HuH-7 (cell line): ENCODE measurements at places on chromosomes 2 and 18.

GRCh38 chr2:234047361-234047760, 3.1 kb upstream of the SPP2 start:
- no peak for DNase-seq

DNA sequence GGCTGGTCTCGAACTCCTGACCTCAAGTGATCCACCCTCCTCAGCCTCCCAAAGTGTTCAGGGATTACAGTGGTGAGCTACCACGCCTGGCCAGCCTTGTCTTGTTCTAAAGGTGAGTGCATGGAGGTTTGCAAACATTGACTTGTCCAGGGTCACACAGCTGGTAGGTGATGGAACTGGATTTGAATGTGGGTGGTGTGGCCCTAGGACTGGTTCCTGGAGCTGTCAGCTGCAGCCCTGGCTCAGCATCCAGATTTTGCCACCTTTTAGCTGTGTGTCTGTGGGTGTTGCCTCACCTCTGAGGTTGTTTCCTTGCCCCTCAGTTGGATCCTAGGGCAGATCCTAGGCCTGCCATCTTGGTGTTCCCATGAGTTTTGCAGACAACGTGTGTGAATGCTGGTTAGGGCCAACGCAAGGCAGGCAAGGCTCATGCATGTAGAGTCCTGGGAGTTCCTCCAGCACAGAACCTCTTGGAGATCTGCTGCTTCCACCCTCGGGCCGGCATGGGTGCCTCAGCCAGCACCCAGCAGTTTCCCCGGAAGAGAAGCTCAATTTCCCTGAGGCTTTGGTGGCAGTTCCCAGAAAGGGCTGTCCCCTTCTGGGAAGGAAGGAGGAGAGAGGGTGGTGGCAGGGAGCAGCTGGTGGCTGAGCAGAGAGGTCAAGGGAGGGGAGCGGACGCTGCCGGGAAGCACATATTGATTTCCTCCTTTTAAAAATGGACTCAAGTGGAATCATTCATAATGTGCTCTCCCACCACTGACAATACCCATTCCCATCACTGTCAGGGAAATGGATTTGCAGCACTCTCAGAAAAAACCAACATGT, 127.6 kb upstream of the HS6ST1 start:
- no peak for DNase-seq

DNA sequence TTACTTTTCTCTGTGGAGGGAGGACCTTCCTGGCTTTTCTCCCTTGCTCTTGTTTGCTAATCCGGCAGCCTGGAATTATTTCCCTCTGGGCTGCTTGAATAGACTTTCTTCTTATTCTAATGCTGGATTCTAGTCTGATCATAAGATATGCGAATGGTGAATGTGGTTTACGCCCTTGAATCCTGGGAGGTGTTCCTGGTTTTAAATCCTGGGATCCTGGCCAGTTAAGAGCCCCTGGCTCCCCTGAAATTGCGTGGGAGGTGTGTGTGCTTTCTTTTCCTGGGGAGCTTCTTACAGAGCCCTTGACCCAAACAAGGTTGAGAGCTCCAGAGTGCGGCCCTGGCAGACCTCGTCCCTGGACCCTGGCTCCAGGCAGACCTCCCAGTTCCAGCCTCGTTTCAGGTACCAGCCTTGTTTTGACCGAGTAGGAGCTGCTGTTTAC, 2.8 kb downstream of the SH3BP4 start:
- no peak for DNase-seq

GRCh38 chr2:85199698-85200097, 66.5 kb downstream of the TCF7L1 start:
- no peak for DNase-seq

- peak; percentile 7 for DNase-seq
Observed at GRCh38 chr2:45494275-45494977, 116.6 kb downstream of the SRBD1 start.

- DNase-seq, result no peak
Observed at GRCh38 chr2:27445615-27446014, 3.4 kb downstream of the KRTCAP3 start.

GRCh38 chr18:70024829-70025228, 77.2 kb upstream of the CD226 start:
- DNase-seq, result no peak

GRCh38 chr18:37176621-37176934, 347.7 kb downstream of the KIAA1328 start:
- DNase-seq, result no peak

GRCh38 chr2:223558970-223559369, 43.2 kb downstream of the SCG2 start:
- DNase-seq, result no peak

GRCh38 chr2:136901732-136902131, 136.4 kb downstream of the THSD7B start:
- no peak for DNase-seq

GRCh38 chr2:29195796-29196195, 80.6 kb downstream of the CLIP4 start:
- no peak for DNase-seq

- no peak for DNase-seq
Observed at GRCh38 chr2:224325941-224326340, 76.0 kb downstream of the FAM124B start.

DNA sequence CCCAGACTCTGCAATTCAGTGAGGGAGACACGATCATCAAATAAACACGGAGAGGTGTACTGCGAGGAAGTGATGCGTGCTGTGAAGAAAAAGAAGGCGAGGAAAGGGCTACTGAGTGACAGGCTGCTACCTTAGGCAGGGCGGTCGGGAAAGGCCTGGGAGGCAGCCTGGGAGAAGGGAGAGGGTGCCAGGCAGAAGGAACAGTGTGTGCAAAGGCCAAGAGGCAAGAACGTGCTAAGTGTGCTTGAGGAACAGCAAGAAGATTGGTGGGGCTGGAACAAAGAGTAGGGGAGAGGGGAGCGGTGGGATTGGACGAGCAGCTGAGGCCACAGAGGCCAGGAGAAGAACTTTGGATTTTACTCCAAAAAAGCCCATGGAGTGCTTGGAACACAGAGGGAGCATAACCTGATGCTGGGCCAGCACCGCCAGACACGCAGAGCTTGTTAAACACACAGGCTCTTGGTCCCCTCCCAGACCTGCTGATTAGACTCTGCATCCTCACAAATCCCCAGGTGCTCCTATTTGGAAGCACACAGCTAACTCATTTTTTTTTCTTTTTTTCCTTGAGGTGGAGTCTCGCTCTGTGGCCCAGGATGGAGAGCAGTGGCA, 30.4 kb downstream of the SERTAD2 start:
- DNase-seq, result no peak

GRCh38 chr2:168156661-168157060, 90.7 kb downstream of the STK39 start:
- DNase-seq, result no peak

- DNase-seq, result no peak
Observed at GRCh38 chr18:39406941-39407340, 1841.3 kb upstream of the CELF4 start.

DNA sequence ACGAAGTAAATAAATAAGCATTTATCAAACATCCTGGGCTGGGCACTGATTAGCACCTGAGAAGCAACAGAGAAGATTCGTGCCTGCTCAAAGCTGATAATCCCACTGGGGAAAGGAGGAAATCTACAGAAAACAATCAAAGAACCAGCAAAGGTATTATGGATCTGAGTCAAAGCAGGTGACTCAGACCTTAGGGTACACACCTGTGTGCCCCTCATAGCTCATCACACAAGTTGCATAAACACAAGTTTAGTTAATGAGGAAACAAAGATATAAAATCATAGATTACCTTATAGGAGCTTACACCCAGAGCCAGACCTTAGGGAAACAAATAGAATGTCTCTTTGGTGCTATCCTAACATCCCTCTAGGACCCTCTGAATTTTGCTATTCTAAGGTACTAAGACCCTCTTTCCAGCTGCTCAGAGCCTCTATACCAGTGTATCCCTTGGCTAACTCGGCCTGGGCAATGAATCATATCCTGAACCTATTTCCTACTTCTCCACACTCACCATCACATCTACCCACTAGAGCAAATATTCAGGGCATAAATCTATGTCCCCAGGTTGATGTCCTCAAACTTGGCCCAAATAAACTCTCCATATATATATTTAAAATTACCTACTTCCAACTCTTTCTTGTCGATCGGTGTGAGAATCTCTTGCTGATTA, 19.3 kb upstream of the CTIF start:
- DNase-seq, result no peak

GRCh38 chr2:174172802-174173355, 75.5 kb downstream of the OLA1 start:
- DNase-seq, result no peak

DNA sequence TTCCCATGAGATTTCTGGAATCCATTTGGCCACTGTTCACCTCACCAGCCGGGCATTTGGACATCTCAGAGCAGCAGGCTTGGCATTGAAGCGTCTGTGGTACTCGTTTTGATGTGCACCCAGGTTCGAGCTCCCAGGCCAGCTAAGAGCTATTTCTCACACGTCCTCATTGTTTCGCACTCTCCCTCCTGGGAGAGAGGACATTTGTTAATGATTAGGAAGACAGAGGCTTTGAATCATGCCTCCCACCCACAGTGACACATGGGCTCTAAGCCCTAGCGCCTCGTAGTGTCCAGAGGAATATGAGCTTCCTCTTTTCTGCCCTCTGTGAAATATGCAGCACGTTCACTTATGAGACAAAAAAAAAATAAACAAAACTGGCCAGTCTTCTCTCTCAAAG, 361.8 kb downstream of the RND3 start:
- DNase-seq, result peak; percentile 24

DNA sequence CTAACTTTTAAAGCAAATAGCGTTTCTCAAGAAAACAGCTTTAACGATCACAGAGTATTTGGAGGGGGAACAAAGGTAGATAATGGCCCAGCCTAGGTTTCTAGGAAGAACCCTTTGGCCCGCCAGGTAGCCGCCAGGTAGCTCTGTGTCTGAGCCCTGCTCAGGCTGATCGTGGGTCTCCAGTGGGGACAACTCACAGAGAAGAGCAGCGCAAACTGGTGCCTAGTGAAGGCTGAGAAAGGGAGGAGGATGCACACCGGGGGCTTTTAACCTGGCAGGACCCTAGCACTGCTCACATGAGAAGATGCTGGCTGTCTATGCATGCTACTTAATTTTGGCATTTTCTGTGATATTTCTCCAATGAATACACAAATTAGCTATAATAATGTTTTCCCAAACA, 5.8 kb downstream of the NGEF start:
- DNase-seq, result no peak

DNA sequence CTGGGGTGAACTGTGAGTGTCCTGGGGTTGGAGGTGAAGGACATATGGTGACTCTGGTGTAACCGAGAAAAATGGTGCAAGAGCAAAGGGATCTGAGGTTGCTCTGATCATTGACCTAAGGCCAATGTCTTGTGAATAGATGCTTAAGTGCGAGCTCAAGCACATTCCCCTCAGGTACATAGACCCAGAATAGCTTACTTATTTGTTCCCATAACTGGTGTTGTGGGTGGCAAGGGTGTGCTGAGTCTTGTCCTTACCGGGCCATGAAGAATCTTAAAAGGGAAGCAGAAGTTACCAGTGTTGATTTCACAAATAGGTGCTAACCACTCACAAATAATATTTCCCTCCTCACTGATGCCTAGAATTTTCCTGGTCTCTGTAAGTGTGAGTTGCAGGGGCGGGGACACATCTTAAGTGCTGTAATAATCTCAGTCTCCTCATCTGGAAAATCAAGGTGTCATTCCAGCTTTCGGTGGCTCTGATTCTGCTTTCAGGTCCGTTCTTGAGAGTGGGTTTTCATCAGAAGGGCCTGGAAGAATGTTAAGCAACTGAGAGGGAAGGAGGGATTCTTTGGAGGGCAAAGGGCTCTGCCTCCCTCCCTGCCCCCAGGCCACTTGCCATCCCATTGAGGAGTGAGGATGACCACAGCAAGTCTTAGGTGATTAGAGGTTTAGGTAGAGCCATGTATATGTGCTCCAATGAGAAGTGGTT, 54.9 kb downstream of the LIPG start:
- DNase-seq, result no peak

DNA sequence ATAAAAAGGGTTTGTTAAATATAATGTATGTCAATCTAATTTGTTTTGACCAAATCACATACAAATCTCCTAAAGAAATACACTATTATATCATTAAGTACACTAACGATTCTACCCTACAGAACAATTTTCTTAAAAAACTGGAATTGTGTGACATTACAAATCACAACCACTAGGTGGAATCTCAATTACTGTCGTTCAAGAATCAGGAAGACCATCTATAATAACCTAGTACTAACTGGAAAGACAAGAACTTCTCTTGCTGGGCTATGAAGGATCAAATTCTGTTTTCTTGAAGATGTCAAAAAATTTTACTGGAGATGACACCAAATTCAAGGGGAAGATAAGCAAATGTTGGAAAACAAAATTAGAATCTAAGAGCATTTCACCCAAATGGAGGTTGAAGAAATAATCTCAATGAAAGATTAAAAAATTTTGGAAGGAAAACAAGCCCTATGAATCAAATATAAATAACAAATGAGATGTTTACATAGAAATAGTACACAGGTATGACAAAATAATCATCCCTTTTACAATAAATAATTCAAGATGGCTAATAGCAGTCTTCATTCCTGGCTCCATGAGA, 110.9 kb downstream of the STK39 start:
- DNase-seq, result no peak

DNA sequence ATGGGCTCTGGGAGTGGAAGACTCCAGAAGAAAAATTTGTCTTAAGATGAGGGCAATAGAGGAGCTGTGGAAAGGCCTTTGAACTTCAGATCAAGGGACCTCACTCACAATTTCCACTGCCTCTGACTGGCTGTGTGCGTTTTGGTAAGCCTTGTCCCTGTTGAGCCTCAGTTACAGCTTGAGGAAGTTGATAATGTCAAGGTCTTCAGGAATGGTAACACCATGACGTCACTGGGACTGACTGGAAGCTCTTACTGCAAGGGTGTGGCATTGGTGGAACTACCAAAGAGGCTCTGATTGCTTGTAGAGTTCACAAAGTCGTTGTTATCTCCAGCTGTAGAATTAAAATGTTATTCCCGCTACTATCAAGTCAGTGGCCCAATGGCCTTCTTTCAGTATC, 29.2 kb upstream of the CTAGE1 start:
- no peak for DNase-seq

- DNase-seq, result no peak
Observed at GRCh38 chr18:7322817-7323485, 92.1 kb downstream of the LRRC30 start.

DNA sequence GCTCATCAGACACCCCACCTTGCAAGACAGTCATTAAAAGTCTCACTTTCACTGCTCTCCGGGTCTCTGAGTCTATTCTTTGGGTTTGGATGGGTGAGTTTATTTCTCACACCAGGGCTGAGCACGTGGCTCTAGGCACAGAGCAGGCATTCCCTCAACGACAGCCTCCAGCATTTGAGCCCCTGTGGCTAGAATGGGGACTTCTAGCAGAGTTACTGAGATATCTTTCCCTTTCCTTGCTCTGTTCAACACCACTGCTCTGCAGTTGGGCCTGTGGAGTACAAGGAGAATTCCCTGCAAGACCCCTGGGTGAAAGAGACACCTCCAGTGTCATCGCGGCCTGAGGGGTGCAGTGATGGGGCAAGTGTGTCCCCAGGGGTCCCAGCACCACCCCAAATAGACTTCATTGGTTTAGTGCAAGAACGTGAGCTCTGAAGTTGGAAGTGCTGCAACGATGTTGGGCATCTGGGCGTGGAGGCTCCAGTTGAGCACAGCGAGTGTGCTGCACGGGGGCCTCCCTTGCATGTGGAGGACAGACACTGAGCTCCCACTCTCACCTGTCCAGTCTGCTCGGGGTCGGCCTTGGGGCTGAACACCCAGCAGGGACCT, 184.1 kb upstream of the HS6ST1 start:
- DNase-seq, result no peak
